ENCODE measurements at places on chromosomes 4 and X.

- no peak for DNase-seq
These were observed 24.9 kb upstream of the ZDHHC15 start for GRCh38 chrX:75547783-75548182.

DNA sequence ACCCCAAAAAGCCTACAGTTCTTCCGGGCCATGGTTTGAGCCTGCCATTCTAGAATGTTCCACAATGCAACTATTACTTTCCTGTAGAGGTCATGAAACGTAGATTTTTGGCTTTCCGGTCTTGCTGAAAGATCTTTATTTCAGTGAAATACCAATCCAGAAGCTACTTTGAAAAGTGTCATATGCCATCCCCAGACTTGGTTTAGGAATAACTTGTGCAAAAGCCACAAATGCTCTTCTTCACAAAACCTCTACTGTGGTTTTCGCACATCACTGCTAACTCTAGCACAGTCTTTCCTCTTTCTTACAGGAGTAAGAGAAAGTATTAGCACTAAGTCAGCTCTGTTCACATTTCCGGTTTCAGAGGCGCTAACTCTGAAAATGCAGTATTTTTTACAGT, 12.7 kb upstream of the CD40LG start:
- no peak for DNase-seq

GRCh38 chr4:119233750-119234149, 21.2 kb downstream of the USP53 start:
- no peak for DNase-seq

DNA sequence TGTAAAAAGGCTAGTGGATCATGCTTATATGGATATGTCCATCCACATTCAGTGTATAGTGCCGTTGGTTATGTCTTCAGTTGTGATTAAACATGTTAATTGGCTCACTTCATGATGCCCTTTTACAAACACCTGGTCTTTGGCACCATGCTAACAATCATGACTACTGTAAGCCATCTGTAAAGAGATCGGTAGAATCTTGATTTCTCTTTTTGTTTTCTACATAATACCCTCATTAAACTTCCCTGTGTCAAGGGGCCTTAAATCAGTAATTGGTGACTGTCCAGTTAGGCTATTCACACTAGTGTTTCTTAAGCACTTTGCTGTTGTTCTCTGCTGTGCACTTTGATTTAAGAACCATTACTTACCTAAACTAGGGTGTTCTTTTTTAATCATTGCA, 475.2 kb downstream of the RPA4 start:
- DNase-seq = no peak

DNA sequence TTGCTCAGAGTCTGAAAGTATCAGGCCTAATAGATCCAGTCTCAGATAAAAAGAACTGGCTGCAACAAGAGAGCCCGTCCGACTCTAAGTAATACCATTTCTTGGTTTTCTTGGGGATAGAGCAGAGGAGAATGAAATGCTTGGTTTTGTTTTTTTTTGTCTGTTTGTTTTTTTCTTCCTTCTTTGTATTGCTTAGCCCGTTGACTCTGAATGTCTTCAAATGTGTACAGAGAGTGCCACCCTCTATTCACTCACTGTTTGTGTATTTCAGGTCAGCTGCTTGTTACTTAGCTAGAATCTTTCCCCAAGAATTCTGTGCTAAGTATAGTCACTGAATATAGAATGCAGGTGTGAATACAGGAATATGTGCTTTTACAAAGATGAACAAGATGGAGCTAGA, 5.7 kb upstream of the TMEM156 start:
- no peak for DNase-seq

- DNase-seq = no peak
These were observed 37.7 kb upstream of the OCIAD2 start for GRCh38 chr4:48944252-48944651.

GRCh38 chr4:6529021-6529420, 46.0 kb upstream of the MAN2B2 start:
- no peak for DNase-seq

- no peak for DNase-seq
These were observed 643.8 kb upstream of the FTHL17 start for GRCh38 chrX:31715675-31716074.

DNA sequence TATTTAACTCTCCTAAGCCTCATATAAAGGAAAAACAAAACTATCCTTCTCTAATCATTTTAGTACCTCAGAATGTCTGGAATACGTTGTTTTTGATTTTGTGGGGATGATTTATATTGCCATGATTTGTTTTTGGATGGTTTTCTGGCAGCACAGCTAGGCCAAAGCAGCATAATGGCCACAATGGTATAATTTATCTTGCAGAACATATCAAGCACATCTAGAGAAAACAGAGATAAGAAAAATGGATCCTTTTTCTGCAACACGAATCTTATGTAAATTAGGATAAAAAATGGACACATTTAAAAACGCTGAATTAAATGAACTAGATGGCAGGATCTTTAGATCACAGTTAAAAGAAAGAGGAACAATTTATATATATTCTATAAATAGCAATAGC, 269.9 kb upstream of the FAT4 start:
- DNase-seq = no peak

- DNase-seq = no peak
These were observed 446.9 kb downstream of the GRXCR1 start for GRCh38 chr4:43339435-43339834.

DNA sequence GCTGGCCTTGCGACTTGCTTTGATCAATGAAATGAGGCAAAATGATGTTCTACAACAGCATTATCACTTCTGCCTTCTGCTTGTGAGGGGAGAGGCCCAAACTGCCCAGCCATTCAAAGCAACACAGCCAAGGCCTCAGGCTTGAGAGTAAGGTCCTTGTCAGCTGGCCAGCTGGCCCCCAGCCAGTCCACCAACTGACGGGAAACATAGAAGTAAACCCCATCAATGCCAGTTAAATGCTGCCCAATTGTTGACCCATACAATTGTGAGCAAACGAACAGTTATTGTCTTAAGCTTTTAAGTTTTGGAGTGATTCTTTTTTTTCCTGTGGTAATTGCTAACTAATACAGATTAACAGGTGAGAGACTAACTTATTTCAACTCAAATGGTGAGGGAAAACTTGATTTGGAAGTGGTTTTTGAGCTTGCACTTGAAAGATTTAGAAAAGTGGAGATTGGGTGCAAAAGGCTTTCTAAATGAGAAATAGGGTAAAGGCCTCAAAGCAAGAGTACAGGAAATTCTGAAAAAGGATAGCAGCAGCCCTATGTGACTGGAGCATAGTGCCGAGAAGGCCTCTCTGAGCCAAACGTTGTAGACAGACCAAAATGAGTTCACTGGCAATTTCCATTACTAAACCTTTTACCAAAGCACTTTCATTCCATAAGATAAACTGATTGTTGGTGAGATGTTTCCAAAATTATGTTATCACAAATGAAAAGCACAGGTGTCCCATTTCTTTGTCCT, 66.9 kb downstream of the ARHGEF38 start:
- DNase-seq = no peak

GRCh38 chr4:75849461-75849860, 52.8 kb downstream of the PPEF2 start:
- DNase-seq = no peak

GRCh38 chr4:119490335-119490734, 138.3 kb downstream of the PDE5A start:
- DNase-seq = no peak

- DNase-seq = no peak
These were observed 1443.4 kb upstream of the TENM3 start for GRCh38 chr4:180799798-180800197.

- no peak for DNase-seq
These were observed 1746.4 kb upstream of the PCDH7 start for GRCh38 chr4:28973587-28974350.

DNA sequence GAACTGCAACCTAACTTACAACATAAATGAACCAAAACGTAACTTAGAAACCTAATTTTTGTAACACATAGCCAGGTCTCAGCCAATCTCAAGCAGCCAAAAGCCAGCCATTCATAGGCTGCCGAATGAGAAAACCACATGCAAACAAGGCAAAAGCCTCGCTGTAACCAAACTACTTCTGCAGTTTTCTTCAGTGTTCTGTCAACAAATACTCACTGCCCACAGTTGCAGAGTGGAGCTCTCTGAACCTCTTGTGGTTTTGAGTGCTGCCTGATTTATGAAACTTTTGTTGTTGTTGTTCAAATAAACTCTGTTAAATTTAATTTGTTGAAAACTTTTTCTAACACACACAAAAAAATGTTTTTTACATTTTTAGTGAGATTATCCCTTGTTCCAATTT, 251.2 kb downstream of the PAPSS1 start:
- DNase-seq = no peak
